ENCODE measurements at places on chromosomes 1 and 21. TPM values are rescaled to one million over a fixed set of nuclear protein-coding genes. Genes with fewer than 3 reads are reported as not detected.

Gene PTCH2
- total RNA-seq: 0.50 TPM

DNA sequence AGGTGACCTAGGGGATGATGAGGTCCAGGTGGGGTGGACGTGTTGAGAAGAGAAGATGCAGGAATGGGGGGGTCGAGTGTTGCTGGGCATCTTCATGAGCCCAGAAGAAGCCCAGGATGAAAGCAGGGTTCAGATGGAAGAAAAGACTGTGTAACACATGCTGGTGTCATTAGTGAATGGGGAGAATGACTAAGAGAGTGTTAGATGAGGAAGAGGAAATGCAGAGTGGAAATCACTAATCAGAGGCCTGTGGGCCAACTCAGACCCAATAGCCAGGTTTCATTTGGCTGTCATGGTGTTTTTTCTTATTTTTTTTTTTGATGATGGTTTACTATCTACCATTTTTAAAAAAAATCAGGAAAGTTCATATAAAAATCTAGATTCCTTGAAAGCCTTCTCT, 180.8 kb upstream of the CAMK1G start:
- DNase-seq: no peak
- H3K4me3 ChIP-seq: no peak overlapping the region
- no peaks in the 10 kb centered on the region for H3K27me3 ChIP-seq
- no peak overlapping the region for H3K27ac ChIP-seq
- no peaks in the 10 kb centered on the region for H3K36me3 ChIP-seq
- H3K4me1 ChIP-seq: peaks cover 13% of the 10 kb centered on the region

GRCh38 chr21:45794027-45794426, 150.5 kb downstream of the PCBP3 start:
- H3K27me3 ChIP-seq: no peaks in the 10 kb centered on the region
- no peaks in the 10 kb centered on the region for H3K4me1 ChIP-seq
- no peak overlapping the region for H3K27ac ChIP-seq
- DNase-seq: no peak
- H3K36me3 ChIP-seq: no peaks in the 10 kb centered on the region
- no peak overlapping the region for H3K4me3 ChIP-seq

DNA sequence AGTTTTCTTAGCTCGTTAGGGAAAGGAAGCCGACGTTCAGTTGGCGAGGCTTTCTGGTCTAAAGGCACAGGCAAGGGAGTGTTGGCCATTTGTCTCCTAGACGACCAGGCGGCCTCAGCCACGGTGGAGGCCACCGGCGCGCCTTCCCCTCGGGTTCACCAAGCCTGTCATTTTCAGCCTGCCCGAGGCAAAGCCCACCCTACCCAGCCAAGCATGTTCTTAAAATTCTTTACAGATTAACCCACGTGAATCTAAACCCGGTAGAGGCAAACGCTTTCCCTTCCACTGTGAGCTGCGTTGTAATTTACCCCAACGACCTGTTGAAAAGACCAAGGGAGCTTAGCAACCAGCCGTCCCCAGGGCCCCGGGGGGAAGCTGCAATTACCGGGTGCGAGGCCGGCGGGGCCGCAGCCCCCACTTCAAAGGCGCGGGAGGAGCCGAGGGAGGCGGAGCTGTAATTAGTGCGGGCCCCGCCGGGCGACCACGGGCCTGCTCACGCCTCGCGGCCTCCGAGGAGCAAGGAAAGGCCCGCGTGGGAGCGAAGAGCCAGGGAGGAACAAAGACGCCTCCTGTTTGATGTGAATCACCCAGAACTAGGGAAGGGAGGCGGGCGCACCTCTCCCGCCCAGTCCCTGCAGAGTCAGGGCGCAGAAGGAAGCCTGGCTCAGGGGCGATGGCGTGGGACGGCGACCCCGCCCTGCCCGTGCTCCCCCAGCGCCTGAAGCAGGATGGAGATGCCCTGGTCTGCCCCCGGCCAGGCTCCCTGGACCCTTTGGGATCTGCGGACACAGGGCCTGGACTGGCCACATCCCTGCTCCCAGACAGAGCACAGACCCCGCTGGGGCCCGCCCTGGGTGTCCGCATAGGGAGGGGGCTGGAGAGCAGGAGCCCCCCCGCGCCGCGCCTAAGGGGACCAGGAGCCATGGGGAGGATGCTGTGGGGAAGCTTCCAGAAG, 12.1 kb upstream of the TSPEAR start:
- peaks cover 14% of the 10 kb centered on the region for H3K27me3 ChIP-seq
- no peak for DNase-seq
- no peaks in the 10 kb centered on the region for H3K4me1 ChIP-seq

DNA sequence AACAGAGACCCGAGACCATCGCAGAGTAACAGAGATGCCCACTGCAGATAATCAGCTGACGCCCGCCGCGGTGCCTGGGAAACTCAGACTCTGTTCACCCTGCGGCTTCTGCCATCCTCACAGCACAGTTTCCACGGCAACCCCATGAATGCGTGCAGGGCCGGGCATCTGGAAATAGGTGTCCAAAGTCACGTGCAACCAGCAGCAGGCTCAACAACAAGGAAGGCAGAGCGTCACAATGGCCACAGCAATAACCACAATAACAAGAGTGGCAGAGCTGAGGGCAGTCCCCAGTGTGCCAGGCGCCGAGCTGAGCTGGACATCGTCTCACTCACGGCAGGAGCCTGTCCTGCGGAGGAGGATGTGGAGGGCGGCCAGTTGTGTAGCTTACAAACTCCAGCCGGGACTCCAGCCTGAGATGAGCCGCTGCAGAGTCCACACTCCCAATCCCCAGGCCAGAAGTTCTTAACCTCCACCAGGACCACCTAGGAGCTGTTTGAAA, 102.0 kb downstream of the CRYAA start:
- H3K4me1 ChIP-seq: no peaks in the 10 kb centered on the region
- no peaks in the 10 kb centered on the region for H3K36me3 ChIP-seq
- no peak for DNase-seq
- peaks cover 4% of the 10 kb centered on the region for H3K27me3 ChIP-seq
- no peak overlapping the region for H3K4me3 ChIP-seq
- no peak overlapping the region for H3K27ac ChIP-seq

All from fibroblast of lung (primary cell).